ENCODE measurements at places on chromosomes 5 and 9.
A peak's percentile ranks its signal among the peaks of the same experiment; 100 is the strongest.

- DNase-seq: no peak
These were observed 66.0 kb downstream of the AOPEP start for GRCh38 chr9:94792511-94792910.

DNA sequence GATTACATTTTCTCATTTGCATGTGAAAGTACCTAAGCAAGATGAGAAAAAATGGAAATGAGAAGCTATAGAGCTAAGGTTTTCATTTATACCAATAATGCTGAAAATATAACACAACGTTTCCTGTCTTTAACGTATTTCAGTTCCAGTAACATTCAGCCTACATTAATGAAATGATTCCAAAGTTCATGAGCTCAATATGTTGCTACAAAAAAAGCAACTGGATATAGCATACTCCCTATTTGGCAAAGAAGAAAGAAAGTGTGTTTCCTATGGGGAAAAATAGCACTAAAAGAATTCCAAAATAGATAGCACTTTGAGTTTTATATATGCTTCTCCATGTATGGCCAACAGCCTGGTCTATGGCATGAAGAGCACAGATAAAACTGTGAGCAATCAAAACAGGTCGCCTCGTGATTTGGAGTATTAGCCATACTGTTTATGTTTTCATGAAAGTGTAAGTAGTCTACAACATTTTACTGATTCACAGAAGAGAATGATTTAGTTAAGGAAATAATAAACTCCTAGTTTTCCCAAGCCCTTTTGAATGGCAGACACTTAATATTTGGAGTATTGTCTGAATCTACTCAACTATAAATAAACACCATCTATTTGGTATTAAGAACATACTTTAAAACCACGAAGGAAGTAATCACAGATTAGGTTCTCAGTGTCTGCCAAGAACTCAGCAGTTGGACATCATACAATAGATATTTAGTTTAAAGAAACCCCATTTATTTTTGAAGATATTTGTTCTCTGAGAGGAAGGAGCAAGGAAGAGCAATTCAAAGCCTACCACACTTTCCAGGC, 258.7 kb upstream of the RASA1 start:
- no peak for DNase-seq

DNA sequence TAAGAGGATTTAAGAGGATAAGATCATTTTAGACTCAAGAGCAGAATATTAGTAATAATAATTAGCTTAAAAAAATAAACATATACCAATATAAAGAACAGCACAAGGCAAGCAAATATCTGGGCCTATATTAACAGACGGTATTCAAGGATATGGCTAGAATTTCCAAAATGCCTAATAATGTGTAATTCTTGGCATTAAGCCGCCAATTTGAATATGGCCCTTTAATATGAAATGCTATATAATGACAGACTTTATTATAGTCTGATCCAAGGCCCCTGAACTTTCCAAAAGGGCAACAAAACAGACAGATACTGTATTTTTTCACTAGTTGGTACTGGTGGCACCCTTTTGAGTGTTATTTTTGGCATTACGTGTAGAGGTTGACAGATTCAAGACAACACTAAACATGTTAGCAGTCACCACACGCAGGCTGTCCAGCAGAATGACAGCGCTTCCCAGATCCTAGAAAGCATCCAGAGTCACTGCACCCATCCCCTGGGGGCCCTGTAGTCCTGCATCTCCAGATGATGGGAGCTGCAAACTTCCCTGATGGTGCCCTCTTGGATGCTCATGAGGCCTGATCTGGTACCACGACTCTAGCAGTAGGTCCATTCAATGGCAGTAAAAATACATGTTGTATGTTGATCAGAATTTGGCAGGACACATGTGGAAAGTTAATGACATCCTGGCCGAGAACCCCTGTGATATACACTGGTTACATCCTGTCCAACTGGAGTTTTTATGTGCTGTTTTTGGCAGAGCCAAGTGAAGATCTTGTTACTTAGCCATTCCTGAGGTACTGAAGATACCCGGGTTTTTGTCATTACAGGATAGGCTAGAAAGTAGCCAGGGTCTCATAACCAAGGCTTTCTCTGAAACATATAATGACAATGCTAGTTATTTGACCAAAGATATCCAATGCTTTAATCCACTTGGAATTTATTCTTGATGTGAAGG, 1.7 kb upstream of the ABL1 start:
- DNase-seq: no peak

GRCh38 chr9:134391319-134392231, 65.3 kb downstream of the RXRA start:
- peak; percentile 65 for DNase-seq

DNA sequence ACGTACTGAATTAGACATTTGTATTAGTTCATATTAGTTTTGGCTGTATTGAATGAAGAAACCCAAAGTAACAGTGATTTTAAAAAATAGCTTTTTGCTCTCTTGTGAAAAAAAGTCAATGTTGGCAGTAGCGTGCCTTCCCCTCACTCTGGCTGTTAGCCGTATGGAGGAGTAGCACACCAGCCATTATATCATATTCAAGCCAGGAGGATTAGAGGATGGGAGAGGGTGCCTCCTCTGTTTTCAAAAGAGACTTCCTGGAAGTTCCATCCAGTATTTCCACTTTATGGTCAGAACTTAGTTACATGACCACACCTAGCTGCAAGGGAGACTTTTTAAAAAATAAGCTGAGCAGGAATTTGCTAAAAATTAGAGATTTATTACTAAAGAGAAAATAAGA, 41.2 kb downstream of the GPR21 start:
- DNase-seq: no peak

- DNase-seq: no peak
These were observed 13.6 kb downstream of the NAIF1 start for GRCh38 chr9:128053560-128053959.

DNA sequence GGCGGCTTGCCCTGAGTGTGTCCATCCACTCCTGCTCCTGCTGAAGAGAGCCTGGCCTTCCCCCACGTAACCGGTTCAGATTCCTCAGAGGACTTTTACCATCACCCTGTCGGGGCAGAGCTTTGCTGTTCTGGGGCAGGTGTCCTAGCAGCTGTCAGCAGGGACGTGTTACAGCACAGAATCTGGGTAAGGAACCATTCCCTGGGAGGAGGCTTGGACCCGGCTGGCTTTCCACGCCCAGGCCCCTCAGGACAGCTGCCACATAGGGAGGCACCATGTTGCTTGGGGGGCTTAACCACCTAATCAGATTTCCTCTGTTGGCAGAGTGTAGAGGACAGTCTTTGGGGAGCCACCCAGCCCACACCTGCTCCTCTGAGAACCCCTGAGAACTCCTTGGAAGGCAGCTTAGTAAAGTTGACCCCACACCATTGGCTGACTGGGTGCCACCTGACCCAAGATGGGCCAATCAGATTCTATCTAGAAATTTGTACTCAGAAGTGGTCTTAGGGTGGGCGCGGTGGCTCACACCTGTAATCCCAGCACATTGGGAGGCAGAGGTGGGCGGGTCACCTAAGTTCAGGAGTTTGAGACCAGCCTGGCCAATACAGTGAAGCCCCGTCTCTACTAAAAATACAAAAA, 23.3 kb upstream of the EEIG1 start:
- no peak for DNase-seq

GRCh38 chr5:154758493-154758892, 3.3 kb downstream of the LARP1 start:
- DNase-seq: no peak

DNA sequence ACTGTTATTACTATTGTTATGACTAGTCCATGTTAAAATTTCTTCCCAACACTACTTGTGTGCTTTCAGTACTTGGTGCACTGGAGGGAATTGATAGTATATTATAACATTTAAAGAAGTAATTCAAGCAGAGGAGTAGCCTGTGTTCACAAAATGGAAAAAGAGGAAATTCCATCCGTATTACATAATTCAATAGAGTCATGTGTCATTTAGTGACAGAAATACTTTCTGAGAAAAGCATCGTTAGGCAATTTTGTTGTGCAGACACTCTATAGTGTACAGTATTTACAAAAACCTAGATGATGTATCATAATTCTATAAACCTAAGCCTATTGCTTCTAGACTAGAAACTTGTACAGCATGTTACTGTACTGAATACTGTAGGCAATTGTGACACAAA, 78.3 kb upstream of the PCSK5 start:
- DNase-seq: no peak

DNA sequence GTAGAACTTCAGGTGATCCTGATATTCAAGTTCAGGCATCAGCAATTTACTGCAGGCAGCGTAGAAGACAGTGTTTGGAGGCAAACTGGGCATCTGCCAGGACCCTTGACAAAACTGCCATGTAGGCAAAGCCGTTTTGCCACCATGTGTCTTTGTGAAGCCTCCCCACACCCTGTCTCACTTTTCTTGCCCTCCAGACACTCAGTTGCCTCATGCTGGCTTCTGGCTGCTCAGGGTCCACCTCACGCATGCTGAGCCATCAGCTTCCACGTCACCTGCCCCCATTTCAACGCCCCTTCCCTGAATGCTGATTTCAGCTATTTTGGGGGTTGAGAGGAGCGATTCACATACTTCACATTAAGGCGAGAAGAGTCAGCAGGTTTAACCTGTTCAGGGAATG, 165.2 kb upstream of the KLF9 start:
- no peak for DNase-seq

- no peak for DNase-seq
These were observed 63.7 kb downstream of the MLLT3 start for GRCh38 chr9:20558566-20559016.

GRCh38 chr5:135879591-135879990, 16.1 kb downstream of the IL9 start:
- DNase-seq: no peak

DNA sequence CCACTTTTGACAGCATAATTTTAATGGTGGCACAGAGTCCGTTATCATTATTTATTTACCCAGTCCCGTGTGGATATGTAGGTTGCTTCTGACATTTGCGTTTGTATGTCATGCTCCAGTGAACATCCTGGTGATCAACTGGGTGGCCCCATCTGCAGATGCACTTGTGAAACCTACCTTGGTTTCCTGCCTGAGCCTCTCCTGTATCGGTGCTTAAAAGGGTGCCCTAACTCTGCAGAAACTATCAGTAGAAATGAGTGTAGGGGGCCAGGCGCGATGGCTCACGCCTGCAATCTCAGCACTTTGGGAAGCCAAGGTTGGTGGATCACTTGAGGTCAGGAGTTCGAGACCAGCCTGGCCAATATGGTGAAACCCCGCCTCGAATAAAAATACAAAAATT, 92.1 kb upstream of the IER5L start:
- no peak for DNase-seq

- DNase-seq: peak; percentile 21
These were observed 500.0 kb downstream of the DIRAS2 start for GRCh38 chr9:90142580-90142979.

DNA sequence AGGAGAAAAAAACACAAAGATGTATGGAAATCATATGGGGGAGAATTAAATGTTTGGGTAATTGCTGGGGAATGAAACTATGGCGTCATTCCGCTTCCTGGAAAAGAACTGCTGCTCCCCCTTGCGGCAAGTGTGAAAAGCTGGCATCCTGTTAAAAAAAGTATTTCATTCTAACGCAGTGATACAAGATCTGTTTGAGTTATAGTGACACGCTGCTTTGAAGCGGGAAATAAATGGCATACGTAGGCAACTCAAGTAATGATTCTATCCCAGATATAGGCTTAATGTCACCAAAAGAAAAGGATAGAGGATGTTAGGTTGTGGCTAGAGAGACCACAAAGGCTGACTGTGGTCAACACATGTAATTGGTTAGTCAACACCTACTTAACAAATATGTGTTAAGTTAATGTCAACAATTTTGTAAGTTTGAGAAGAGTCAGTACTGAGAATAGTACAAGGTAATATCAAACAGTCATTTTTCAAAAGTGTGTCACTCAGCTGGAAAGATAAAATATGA, 70.2 kb upstream of the ALDH1A1 start:
- DNase-seq: no peak

DNA sequence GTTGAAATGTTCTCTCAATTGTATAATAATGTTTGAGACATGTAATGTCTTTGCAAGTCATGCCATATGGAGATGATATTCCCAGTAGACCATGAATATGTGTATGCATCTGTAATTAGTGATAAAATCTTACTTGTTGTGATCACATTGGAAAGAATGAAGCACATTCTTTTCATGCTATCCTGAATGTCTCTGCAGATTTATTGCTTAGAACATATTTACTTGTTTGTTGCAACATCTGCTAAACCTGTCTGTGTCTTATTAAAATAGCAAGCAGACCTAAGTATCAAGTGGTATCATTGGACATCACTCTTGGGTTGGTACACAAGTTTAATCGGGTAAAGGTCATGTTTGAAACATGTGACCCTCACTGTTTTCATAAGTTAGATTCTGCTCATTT, 265.5 kb upstream of the CD180 start:
- DNase-seq: no peak

GRCh38 chr9:95778957-95779356, 96.5 kb upstream of the ERCC6L2 start:
- DNase-seq: no peak

- DNase-seq: no peak
These were observed at the start of gene COL23A1 for GRCh38 chr5:178590141-178590923. COL23A1 (minus strand) TSS chr5:178590393.

- DNase-seq: no peak
These were observed 18.9 kb upstream of the NSMF start for GRCh38 chr9:137477778-137478612.

- DNase-seq: no peak
These were observed 55.5 kb upstream of the KLF4 start for GRCh38 chr9:107545036-107545435.

DNA sequence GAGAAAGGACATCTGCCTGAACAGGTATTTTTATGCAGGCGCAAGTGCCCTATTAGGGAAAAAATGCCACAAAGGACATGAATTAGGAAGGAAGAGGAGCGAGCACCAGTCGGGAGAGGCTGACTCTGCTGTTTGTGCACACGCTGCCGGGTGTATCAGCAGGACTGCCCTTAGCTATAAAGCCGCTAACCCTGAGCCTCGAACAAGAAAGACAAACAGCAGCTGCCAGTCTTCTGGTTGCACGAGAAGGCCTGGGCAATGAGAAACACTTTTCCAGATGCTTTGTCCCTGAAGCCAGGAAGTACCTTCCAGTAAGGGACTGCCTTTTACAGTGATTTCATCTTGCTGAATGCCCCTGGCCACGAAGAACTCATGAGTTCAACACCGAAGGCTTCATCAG, 12.6 kb downstream of the QSOX2 start:
- DNase-seq: no peak

DNA sequence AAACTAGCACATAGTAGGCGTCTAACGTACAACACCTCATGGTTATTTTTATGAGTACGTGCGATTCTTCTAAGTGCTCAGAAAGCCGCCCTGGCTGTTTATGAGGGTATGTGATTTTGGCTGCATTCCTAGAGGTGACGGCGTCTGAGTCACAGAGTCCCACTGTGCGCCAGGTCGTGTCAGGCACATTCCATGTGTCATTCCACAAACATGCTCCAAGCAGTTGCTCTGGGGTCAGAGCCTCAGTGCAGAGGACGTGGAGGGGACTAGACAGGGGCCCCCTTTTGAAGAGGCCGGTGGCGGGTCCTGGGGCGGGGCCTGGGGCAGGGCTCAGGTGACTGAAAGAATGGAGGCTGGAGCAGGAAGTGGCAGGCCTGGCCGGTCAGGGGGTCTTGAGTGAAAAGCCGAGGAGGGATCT, 51.9 kb downstream of the NEK6 start:
- no peak for DNase-seq

GRCh38 chr9:136138566-136138965, 19.9 kb upstream of the TMEM250 start:
- no peak for DNase-seq
